ENCODE measurements at places on chromosomes 3 and 15.

DNA sequence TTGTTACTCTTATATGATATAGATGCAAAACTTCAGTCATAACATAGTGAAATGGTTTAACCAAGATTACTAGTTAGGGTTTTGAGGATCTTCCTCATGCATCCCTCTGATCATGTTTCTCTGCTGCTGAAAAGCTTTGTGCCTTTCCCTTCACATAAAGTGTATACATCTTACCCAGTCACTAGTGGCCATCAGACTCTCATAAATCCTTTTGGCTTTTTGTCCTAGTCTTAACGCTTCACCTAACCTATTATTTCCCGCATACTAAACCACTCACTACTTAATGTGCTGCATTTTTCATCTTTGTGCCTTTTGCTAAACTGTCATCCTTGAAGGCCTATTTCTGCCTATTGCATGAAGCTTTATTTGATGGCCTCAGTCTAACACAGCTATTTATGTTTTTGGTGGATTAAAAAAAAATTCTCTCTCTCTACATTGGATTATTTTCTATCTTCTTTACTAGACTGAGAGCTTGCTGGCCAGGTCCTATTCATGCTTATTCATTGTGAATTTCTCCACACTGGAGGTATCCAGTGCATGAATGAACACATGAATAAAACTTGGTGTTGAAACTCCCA, 717.6 kb upstream of the GOLIM4 start:
- no peak for DNase-seq

GRCh38 chr3:42709621-42710020, 7.0 kb upstream of the HHATL start:
- no peak for DNase-seq

DNA sequence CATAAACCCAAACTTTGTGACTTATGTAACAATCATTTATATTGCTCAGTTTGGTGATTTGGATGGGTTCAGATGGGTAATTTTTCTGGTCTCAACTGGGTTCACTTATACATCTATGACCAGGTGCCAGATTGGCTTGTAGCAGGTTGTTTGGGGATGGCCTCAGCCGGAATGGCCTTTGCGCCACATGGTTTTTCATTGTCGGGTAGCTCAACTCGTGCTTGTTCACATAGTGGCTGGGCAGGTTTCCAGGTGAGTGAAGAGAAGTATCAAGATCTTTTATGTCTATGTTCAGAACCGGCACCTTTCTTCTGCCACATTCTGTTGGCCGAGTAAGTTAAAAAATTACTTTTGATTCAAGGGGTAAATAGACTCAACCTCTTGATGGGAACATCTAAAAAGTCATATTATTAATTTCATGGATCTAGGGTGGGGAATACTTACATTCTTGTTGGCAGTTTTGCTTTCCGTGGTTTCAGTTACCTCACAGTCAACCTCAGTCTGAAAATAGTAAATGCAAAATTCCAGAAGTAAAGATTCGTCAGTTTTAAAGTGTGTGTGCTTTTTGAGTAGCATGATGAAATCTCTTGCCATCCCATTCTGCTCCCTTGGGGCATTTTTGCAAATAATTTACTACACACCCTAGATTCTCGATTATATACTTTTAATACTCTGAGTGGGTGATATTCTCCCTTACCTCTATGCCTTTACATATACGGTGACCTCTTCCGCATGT, 745.7 kb upstream of the CCDC54 start:
- no peak for DNase-seq

- peak; percentile 65 for DNase-seq
Measured at GRCh38 chr3:33439546-33440327, 468 bp downstream of the UBP1 start.

- DNase-seq: no peak
Measured at GRCh38 chr3:125025642-125026041, 30.2 kb downstream of the HEG1 start.

DNA sequence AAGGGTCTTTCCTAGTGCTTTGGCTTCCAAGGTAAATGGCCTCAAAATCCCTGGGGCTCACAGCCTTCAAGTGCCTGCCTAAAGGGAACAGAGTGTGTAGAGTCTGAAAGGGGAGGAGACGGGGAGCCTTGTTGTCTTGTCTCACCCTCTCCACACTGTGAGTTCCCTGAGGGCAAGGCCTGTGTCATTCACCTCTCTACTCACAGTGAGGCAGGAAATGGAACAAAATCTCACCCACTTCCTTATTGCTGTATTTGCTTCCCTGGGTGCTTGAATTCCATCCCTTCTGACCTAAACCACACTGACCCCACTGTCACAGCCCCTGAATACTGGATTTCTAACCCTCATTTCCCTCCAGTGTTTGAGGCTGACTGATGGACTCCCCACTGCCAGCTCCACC, 197.5 kb downstream of the EPHB1 start:
- peak; percentile 14 for DNase-seq

DNA sequence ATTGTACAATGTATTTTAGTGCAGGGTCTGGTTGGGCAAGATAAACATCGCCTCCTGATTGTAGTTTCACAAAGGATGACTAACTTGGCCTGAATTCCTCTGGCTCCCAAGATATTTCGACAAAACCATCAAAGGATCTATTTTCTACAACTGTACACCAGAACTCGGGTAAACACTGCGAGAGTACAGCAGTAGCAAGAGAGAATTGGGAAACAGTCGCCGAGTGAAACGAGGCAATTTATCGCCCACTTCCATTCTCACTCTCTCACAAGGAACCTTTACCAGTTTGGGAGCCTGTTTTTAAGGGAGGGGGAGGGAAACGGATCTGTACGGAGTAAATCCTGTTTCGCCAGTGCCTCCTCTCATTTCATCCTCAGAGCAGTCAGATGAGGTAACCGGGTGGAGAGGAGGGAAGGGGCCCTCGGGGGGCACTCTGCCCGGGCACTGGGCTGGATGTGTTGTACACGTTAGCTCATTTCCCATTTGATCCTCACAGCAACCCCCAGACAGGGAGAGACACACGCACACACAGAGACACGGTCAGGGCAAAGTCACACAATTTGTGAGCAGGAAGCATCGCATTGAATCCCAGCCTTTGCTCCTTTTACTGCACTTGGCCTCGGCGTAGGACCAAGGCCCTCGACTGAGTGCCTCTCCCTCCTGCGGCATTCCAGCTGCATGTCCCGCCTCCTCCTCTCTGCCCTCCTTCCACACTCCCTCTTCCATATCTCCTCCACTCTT, 120.1 kb downstream of the LIPC start:
- DNase-seq: peak; percentile 71

DNA sequence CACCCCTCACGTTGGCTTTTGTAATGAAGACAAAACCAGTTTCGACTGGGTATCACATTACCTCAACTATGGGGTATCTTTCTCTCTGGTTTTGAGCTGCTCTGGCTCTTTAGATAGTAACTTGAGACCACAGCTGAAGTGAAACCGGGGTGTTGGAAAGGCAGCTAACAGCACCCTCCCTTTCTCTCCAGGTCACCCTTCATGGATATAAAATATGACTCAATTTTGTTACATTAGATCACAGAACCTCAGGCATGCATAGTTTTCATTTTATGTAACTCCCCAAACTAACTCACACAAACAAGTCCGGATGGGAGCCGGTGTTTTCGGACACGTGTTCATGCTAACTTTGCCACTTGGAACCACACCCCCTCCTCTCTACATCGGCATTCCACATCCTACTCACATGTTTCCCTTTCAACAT, 90.7 kb downstream of the NR2F2 start:
- DNase-seq: no peak

- no peak for DNase-seq
Measured at GRCh38 chr15:58474741-58475323, 43.0 kb downstream of the LIPC start.

GRCh38 chr3:23748398-23749110, 57.2 kb upstream of the UBE2E1 start:
- no peak for DNase-seq

GRCh38 chr3:181086011-181086410, 96.5 kb upstream of the DNAJC19 start:
- no peak for DNase-seq

DNA sequence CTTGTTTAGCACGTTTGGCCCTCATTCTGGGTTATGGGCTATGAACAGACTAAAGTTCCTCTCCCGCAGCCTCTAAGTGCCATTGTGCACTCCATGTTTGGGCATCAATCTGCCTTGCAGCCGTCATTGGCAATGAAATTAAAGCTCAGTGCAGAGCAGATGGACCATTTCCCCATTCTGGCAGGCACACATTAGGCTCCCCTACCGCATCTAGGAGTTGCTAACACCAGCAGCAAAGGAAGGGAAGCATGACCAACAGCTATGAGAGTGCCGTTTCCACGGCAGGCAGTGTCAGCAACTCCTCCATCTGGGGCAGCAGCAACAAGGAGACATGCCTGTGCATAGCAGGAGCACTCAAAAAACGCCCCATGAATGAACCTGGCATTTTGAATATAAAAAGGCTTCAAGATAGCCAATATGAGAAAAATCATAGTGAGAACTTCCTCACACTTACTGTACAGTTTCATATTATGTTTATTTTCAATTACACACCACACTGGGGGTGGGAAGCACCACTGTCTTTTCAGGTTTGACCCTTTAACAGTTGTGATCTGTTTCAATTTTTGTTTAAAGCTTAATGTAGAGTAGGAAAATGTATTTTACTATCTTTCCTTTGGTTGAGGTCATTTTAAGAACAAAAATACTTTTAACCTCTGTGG, 218.7 kb downstream of the KCNMB2 start:
- DNase-seq: no peak

GRCh38 chr15:89652666-89653065, 2.6 kb downstream of the KIF7 start:
- no peak for DNase-seq

GRCh38 chr3:138097192-138098172, 17.9 kb downstream of the DZIP1L start:
- DNase-seq: peak; percentile 33

GRCh38 chr3:5948084-5948483, 760.6 kb downstream of the EDEM1 start:
- DNase-seq: no peak

Data from ELF-1 (cell line).